Activated CD4-positive, alpha-beta T cell treated with anti-CD3 and anti-CD28 coated beads, Interleukin-2, amount 50 U/mL, for 24 hours (primary cell): ENCODE measurements at places on chromosomes 13 and 19.

GRCh38 chr19:18319591-18320135 is 3.2 kb downstream of the LSM4 start:
- DNase-seq, result no peak

DNA sequence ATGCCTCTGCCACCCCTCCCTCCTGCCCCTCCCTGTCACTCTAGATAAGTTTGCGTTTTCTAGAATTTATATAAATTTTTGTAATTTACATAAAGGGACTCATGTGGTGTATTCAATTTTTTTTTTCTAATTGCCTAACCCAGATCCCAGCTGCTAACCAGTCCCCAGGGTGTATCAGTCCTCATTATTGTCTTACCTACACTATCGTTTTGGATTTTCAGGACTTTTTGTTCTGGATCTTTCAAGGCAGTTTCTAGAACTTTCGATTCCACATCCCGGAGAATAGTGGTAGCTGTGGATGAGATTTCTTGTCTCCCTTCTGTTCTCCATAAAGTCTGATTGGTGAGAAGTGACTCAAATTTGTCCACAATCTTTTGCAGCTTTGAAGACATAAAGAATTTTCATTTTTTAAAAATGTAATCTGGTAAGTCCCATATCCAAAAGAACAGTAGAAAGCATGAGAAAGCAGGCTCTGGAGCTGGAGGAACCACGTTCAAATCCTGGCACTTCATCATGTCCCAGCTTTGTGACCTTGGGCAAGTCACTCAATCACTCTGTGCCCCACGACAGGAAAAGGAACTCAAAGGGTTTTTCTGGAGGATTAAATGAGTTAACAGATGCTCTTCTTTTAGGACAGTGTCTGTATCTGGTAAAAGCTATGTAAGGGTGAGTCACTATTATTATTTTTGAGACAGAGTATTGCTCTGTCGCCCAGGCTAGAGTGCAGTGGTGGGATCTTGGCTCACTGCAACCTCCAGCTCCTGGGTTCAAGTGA is 19.7 kb downstream of the ADGRE3 start:
- DNase-seq, result no peak

DNA sequence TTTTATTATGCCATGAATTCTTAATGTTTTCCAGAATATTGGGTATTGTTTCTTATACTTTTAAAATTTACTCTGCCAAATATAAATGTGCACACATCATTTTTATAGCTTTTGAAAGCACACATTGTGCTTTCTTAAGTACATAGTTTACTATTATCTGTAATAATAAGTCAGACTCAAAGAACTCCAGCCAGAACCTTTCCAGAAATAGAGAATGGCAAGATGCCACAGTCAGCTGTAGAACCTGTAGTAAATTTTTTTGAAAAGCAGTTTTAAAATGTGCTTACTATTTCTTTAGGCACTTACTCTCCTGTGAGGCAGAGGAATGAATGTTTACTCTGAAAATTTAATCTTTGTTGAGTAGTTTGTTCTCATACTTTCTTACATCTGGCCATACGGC is 1287.1 kb downstream of the PCDH9 start:
- no peak for DNase-seq

GRCh38 chr19:55041627-55042343 is 3.7 kb upstream of the GP6 start:
- DNase-seq, result no peak

GRCh38 chr19:17327654-17328516 is 6.8 kb downstream of the ANO8 start:
- DNase-seq, result no peak

GRCh38 chr13:113741191-113741668 is 17.8 kb upstream of the TMEM255B start:
- DNase-seq, result no peak

DNA sequence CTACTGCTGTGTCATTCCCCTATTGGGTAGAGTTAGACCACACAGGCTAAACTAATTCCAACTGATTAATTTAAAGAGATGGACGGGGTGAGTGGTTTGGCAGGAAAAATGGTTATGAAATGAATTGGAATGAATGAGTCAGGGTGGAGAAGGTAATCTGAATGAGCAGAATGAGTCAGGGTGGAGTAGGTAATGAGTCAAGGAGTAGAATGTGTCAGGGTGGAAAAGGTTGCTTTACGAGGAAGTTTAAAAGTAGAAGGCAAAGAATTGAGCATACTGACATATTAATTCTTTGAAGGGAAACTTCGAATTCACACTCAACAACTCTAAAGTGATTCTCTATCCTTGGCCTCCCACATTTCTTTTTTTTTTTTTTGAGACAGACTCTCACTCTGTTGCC is 12.7 kb upstream of the ZNF121 start:
- no peak for DNase-seq

DNA sequence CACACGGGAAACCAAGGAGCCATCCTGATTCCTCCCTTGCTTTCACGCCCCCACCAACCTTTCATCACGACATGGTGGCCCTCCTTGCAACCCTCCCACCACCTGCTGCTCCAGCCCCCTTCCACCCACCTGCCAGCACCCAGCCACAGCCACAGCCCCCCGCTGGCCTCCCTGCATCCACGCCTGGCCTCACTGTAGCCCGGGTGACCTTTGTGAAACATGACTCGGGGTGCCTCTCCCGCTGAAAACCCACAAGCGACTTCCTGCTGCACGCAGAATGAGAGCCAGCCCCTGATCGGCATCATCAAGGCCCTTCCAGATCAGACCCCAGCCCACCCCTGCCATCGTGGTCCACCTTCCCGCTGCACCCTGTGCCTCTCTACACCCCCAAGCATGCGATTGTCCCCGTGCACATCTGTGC is 14.9 kb downstream of the POP4 start:
- DNase-seq, result peak; percentile 33

- no peak for DNase-seq
Observed at GRCh38 chr19:27679905-27680304, 1533.0 kb downstream of the UQCRFS1 start.

GRCh38 chr13:75360170-75360569 is 121.8 kb downstream of the TBC1D4 start:
- DNase-seq, result no peak
